RPMI8226 (cell line): ENCODE measurements at places on chromosomes 1 and 21.

- DNase-seq: no peak
Measured at GRCh38 chr1:26302733-26303405, 3.6 kb downstream of the UBXN11 start.

GRCh38 chr21:27397578-27397977 lies 430.7 kb upstream of the ADAMTS5 start:
- DNase-seq: no peak

GRCh38 chr1:159755451-159756007 lies 25.2 kb upstream of the DUSP23 start:
- no peak for DNase-seq

DNA sequence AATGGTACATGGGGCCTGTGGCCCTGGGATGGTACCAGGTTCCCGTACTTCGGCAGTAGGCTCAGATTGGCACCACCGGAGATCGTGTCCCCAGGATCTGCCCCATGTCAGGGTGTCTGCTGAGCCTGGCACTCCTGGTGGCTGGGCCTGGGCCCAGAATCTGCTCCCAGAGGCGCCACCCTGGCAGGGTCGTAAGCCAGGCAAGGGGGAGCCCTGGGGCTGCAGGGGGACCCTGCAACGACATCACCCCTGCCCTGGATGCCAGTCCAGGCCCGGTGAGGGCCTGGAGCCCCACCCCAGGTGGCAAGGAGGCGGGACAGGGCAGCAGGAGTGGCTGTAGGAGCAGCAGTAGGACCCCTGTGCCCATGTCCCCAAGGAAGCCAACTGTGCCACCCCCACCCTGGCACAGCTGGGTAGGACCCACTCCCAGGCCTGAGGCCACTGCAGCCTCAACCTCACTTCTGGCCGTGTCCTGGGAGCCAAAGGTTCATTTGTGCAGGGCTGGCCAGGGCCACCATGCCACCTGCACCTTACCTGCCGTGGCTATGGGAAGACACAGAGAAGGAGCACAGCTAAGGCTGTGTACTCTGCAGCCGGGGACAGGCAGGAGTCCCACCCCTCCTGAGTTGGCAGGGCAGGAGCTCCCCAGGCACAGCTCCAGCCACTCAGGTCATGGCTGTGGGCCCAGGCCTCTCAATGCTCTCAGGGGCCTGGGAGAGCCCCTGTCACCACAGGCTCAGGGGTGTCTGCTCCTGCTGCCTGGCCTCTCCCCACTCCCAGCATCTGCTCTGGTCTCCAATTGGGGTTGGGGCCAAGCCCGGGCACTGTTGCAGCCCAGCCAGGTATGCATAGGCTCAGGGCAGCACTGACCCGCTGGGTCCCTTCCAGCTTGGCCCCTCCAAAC lies 141.7 kb downstream of the EIF4G3 start:
- no peak for DNase-seq

DNA sequence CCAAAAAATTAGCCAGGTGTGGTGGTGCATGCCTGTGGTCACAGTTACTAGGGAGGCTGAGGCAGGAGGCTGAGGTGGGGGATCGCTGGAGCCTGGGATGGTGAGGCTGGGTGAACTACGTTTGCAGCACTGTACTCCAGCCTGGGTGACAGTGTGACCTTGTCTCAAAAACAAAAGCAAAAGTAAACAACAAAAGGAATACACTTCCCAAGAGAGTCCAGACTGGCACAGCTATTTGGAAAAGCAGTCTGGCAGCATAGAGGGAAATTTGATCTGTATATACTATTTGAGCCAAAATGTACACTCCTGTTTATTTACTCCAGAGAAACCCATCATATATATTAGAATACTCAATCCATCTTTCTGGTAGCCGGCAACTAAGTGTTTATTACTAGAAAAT lies 107.0 kb upstream of the HMCN1 start:
- DNase-seq: no peak

DNA sequence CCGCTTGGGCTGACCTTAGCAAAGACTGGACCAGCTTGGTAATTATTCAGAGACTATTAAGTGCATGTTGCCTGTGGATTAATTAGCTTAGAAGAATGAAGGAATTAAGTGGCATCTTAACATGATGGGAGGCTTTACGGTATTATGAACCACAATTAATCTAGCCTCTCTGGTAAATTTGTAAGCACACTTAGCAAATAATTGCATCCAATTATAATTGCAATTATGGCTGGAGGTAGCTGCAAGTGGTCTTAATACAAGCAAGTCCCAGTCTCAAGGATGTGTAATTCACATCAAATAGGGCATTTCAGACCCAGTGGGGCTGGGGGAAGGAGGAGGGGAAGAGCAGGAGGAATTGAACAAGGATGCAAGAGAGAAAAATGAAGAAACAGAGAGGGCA lies 151.6 kb downstream of the CNIH3 start:
- no peak for DNase-seq

GRCh38 chr1:219236933-219237610 lies 63.4 kb downstream of the LYPLAL1 start:
- no peak for DNase-seq

DNA sequence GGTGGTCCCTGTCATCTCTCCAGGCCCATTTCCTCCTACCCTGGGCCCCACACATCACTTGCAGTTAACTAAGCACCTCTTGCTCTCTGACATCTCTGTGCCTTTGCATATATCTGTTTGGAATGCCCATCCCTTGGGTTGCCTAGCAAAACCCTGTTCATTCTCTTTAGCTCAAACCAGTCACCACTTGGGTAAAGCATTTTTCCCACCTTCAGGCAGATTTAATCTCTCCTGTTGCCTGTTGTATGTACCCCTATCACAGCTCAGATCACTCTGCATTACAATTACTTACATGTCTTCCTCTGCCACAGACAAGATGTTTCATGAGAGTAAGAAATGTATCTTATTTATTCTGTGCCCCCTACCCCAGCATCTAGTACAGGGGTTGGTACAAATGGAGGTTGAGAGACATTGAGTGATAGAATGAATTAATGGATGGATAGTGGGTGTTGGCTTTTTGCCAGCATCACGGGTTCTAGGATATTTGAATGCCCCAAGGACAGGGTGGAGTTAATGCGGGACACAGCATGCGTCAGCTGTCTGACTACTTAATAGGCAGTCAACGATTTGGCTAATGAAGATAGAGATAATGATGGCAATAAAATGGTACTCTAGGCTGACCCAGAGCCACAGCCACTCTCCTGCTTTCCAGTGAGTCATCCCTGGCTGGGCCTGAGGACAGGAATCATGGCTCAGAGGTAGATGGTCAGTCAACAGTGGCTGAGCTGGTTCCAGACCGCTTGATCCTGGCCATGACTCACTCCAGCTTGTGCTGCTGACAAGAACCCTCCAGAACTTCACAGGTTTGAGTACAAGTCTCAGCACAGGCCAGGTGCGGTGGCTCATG lies 6.5 kb downstream of the NR0B2 start:
- DNase-seq: no peak

- no peak for DNase-seq
Measured at GRCh38 chr1:169426174-169426705, 1.0 kb downstream of the CCDC181 start.

GRCh38 chr1:158257888-158258287 lies 3.7 kb downstream of the CD1A start:
- no peak for DNase-seq

GRCh38 chr1:19728413-19729145 lies 63.9 kb downstream of the HTR6 start:
- DNase-seq: no peak

- DNase-seq: no peak
Measured at GRCh38 chr1:64231153-64231552, 27.7 kb downstream of the UBE2U start.

DNA sequence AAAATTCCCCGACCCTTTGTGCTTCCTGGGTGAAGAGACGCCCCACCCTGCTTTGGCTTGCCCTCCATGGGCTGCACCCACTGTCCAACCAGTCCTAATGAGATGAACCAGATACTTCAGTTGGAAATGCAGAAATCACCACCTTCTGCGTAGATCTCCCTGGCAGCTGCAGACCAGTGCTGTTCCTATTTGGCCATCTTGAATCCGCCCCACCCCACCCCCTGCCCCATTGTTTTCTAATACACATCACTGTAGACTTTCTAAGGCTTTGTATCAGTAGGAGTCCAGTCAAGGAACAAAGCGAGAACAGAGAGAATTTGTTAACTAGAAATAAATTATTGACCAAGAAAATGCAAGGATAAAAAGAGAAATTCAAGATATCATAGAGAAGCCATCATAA lies 178.2 kb downstream of the KCNK2 start:
- no peak for DNase-seq

GRCh38 chr1:160795951-160796383 lies at the start of gene LY9:
Gene LY9, plus strand, starts transcription at chr1:160796174. Its CDS starts 14 bp downstream, at chr1:160796188.
- peak; percentile 62 for DNase-seq

GRCh38 chr1:203130358-203130985 lies 2.9 kb downstream of the ADORA1 start:
- DNase-seq: no peak

- peak; percentile 38 for DNase-seq
Measured at GRCh38 chr21:17612023-17612564, 607 bp downstream of the BTG3 start.

DNA sequence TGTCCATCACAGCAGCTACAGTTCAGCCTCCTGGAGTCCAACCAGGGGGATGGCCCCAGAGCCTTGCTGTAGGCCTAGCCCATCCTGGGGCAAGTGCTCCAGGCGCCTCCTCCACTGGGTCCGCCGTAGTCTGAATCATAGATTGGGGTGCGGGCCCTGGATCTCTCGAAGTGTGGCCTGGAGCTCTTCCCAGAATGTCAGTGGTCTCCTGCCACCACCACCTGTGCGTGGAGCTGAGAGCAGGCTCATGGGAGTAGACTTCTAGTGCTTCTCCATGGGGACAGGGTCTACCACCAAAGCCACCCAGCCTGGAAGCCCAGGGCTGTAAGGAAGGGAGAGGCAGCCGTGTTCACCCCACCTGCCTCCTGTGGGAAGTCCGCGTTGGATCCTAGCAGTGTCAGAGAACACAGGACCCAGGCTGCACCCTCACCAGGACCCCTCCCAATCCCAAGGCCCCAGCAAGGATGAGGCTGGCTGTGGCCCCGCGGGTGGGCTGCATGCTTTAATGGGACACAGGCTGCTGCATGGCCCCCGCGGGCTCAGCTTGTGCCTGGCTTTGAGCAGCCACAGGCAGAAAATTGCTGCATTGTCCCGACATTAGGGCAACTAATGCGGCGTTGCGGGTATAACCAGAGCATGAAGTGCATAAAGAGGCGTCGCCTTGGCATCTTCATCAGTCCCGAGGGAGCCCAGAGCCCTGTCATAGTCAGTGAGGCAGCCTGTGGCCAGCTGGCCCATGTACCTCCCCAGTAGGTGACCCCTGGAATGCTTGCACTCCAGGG lies 735 bp upstream of the HES3 start:
- no peak for DNase-seq

GRCh38 chr1:33365560-33365997 lies 44.7 kb upstream of the A3GALT2 start:
- DNase-seq: peak; percentile 43

GRCh38 chr1:234721476-234722269 lies 111.7 kb upstream of the IRF2BP2 start:
- DNase-seq: no peak

DNA sequence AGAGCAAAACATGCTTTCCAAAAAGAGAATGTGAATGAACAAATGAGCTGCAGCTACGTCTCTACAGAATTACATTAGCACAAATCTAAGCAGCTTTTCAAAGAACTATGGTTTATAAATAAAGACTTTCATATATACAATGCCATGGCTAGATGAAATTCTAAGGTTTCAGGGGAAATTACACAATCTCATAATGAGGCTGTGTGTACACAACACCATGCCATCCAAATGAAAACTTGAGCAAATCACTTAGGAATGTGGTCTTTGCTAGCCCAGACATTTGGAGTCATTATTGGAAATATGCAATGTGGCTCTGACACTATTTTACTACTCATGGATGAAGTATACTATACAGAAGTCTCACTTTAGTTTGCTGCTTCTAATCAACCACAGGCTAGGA lies 37.5 kb downstream of the SPAG17 start:
- DNase-seq: no peak

DNA sequence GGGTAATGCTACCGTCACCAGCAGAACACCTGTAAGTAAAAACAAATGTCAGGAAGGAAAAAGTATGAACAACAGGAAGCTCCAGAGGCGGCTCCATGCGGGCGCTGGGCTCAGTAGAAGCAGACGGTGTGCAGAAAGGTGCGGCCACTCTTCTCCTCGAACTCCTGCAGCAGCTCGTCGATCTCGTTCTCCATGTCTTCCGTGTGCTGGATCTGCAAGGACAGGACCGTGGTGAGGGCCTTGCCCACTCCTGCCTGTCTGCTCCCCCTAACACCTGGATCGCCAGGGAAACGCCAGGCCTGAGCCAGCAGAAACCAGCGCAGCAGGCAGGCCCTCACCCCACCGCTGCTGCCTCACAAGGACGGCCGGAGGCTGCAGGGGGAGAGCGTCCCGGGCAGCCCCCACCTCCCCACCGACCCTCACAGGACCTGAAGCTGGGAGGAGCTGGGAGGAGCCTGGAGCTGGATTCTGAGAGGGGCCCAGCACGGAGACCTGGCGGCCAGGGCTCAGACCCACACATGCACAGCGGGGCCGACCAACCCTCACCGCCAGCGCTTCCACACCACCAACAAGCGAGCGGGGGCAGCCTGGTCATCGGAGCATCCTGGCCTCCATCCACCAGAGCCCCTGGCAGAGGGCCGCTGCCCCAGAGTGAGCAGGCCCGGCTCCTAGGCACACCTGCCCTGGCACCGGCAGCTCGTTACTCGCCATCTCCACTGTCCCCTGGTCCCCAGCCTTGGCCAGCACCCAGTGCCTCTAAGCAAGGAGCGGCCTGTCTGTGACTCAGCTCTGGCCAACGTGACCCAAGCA lies 1.7 kb upstream of the TMEM240 start:
- DNase-seq: no peak

DNA sequence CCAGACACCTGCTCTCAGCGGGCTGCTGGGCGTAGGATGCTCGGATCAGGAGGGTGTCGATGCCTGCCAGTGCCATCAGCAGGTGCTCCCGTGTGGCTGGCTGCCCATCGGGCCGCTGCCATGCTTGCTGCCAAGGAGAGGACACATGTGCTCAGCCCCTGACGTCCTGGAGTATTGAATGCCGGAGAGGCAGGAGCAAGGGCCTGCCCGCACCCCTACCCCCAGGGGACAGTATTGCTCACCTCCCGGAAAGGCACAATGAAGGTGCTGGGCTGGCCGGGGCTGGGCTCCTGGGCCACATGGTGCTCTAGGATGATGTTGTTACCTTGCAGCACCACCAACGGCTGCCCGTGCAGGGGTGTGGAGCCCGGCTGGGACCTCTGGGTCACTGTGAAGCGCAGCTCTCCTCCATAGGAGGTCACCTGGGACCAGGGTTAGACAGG lies 61.5 kb downstream of the HSPG2 start:
- no peak for DNase-seq
